ENCODE measurements at places on chromosomes 11 and 22.
A peak's percentile ranks its signal among the peaks of the same experiment; 100 is the strongest.

DNA sequence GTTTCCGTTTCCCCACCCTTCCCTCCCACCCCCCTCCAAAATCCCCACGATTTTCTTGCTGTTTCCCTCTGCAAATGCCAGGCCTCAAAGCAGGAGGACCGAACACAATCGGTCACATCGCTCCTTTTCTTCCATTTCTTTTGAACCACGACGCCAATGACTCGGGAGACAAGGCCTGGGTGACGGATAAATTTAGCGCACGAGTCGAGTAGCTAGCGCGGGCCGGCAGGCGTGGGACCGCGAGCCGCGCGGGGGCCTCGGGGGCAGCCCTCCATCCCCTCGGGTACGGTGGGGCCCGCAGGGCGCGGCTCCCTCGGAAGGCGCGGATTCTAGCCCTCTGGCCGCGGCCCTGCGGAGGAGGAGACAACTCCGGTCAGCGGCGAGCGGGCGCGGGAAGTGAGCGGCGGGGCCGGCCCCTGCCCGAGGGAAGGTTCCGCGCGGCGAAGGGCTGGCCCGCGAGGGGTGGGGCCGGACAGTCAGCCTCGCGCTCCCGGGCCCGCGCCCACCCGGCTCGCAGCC, 414 bp downstream of the JOSD1 start:
- DNase-seq = no peak

DNA sequence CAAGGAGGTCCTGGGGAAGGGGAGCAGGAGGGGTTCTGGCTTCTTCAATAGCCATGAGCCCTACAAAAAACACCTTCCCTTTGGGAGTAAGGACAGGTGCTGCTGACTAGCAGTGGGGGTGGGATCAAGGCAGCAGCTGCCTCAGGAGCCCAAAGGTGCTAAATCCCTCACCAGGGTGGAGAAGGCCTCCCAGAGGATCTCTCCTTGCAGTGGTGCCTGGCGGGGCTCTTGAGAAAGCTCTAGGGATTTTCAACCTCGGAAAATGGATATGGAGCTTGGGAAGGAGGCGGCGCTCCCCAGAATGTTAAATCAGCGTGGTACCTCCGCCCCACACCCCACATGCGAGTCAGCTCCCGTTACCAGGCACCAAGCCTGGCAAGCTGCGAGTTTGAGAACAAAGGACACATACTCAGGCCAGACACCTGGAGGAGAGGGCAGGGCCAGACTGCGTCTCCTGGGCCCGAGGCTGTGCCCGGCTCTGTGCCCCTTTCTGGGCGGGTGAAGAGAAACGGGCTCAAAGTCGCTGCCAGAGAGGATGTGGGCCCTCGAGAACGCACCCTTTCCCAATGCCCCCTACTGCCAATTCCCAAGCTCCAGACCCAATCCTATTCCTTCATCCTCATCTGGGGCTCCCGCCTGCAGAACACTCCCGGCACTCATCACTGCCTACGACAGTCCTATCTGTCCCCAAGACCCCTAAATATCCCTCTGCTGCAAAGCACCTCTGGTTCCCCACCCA, 139.0 kb downstream of the BRD1 start:
- no peak for DNase-seq

- no peak for DNase-seq
Measured at GRCh38 chr11:1642288-1643145, 12.9 kb downstream of the KRTAP5-5 start.

DNA sequence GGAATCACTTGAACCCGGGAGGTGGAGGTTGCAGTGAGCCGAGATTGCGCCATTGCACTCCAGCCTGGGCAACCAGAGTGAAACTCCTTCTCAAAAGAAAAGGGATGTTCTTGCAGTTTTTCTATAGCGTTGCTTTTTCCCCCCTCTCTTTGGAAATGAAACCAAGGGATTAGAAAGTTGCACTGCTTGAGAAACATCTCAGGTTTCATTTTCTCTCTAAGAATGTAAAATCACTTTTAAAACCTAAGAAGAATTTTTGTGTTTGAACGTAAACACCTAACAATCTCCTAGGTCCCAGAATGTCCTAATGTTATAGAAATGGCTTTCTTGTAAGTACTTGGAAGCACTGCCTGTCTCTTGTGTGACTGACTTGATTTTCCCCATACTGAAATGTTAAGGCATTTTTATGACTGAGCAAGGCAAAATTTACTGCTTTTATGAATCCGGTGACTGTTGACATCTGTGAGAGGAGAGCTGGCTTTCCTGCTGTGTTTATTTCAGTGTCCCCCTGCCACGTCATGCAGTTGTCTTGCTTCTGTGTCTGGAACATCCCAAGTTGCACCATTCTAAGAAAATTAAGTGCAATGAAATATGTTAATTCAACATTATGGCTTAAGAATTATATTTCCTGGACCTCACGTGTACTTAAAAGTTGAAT, 37.7 kb downstream of the NF2 start:
- no peak for DNase-seq

- DNase-seq = peak; percentile 31
Measured at GRCh38 chr11:101866619-101867491, 48.0 kb upstream of the CEP126 start.

- no peak for DNase-seq
Measured at GRCh38 chr11:119545978-119546915, 123.3 kb upstream of the THY1 start.

DNA sequence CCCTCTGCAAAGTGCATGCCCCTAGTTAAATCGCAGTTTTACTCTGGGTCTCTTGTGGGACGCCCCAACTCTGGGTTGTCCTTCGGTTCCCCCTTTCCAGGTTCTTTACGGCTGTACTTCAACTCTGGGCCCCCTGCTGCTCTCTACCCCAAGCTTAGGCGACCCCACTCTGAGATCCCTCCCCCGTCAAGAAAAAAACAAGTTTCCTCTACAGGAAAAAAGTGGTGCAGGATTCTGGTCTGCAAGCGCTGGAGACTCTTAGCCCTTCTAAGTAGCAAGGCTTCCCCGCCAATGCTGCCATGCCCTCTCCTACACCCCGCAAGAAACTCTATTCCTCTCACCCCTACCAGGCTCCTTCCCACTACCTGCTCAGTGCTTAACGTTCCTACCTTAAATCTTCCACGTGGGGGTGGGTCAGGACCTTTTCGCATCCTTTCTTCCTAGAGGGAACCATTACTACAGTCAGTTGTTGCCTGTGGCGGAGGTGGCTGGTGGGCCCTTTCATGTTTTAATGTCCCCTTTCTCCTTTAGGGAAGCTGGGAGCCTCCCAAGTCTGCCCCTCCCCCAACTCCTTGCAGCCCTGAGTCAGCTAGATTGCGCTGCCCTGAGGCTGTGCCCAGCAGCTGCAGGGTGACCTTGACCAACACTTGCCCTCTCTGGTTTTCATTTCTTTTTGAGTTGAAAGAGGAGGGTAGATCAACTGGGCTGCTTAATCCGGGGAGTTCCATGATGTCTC, 1.4 kb downstream of the NEFH start:
- peak; percentile 13 for DNase-seq

DNA sequence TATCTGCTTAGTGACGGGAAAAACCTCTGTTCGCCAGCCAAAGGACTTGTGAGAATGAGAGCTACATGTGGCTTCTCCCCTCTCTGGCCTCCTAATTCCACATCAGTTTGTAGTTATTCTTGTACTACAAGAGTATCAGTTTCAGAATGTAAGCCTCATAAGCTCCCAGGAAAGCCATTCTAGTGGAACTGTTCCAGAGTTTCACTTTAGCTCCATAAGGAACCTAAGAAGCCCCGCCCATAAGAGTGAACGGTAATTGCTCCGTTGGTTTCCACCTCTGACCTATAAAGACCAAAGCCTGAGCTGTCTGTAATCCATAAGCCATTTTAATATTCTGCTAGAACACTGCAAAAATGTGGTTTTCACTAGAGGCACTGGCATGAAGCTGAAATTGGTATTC, 53.0 kb downstream of the SIK3 start:
- DNase-seq = no peak

DNA sequence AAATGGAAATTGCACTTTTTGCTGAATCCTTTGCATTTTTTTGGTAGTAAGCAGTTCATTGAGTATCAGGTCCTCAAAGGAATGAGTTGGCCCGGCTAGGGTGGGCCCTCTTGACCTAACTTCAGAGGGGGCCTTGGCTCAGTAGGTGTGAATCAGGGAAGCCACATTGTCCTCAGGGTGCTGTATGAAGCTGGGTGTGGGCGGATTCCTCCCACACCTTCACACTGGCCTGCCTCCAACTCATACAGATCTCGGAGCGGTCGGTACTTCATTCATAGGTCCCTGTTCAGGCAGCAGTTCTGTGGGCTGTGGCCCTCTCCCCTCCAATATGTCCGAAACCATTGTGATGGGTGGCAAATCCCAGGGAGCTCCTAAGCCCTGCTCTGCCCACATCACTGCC, 47.4 kb upstream of the OR4B1 start:
- DNase-seq = no peak

DNA sequence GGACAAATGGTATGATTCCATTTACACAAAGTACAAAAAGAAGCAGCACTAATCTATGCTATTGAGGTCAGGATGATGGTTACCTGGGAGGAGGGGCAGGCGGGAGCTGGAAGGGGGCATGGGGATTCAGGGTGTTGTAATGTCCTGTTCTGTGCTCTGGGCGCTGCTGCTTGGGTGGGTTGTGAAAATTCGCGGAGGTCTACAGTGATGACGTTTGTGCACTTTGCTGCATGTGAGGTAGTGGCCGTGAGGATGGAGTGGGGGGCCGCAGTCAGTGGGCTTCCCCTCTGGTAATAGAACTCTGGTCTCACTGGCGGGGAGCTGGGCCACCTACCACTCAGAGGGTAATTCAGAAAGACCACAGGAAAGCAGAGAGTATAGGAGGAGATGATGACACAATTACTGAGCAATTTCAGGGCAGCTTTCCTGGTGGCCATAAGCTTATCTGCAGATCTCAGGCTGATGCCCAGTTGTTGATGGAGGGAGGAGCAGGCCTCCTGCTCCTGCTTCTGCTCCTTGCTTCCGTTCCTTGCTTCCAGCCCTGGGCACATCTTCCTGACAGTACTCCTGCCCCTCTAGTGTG, 121.5 kb downstream of the CEP164 start:
- DNase-seq = no peak

DNA sequence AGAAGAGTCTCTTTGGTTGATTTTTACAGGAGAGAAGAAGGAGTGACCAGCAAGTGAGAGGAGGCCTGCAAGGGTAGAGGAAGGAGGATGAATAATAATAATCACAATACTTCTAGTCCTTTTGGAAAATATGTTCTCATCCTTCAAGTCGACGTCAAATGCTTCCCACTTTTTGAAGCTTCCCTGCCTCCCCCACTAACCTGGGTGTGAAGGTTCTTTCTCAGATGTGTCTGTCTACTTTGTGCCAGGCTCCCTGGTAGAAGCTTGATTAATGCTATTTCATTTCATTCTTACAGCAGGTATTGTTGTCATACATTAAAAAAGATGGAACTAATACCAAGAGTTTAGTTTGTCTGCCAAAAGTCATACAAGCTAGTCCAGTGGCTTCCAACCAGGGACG, 17.1 kb downstream of the TENM4 start:
- DNase-seq = no peak

DNA sequence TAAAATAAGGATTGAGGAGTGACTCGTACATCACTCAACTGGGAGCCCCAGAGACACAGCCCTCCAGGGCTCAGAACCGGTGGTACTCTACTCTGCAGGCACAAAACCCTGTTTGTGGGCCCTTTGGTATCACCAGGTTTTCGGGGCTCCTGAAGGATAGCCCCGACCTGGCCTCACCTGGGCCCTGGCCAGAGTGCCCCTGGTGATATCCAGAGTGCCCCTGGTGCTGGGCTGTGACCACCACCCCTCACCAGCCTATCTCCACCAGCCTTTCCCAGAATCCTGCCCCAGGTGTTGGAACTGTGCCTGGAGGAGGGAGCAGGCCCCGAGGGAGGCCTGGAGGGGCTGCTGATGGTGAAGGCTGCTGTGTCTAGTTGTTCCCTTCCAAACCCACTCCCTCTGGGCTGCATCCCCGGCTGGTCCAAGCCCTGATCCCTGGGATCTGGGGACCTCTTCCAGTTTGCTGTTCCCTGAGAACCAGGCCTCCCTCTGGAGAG, 2.2 kb upstream of the GGT5 start:
- no peak for DNase-seq

DNA sequence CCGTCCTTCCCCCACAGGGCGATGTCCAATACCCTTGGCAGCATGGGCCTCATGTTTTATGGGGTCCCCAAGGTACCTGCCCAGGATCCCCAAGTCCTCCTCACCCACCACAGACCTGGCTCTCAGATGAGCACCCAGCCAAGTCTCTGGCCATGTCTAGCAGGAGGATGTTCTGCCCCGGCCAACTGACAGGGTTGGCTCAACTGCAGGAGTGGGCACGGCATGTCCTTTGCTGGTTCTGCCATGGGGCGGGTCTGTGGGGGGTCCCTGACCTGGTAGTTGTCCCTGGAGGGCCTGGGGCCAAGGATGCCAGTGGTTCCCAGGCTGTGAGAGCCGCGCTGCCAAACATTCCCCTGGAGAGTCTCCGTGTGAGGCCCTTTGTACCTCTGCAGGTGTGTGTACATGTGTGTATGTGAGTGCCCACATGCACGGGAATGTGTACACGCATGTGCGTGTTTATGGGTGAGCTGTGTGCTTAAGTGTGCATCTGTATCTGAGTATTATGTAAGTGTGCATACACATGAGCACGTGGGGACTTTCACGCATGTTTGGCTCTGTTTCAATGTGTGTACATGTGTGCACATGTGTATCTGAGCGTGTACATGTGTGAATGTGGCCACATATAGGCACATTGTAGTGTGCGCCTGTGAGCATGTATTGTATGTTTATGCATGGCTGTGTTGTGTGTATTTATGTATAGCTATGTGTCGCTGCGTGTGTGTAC, 85.5 kb downstream of the KCNQ1 start:
- no peak for DNase-seq

- no peak for DNase-seq
Measured at GRCh38 chr22:19797086-19798002, 36.8 kb downstream of the TBX1 start.

GRCh38 chr11:8237453-8237852, 26.2 kb downstream of the LMO1 start:
- DNase-seq = no peak

DNA sequence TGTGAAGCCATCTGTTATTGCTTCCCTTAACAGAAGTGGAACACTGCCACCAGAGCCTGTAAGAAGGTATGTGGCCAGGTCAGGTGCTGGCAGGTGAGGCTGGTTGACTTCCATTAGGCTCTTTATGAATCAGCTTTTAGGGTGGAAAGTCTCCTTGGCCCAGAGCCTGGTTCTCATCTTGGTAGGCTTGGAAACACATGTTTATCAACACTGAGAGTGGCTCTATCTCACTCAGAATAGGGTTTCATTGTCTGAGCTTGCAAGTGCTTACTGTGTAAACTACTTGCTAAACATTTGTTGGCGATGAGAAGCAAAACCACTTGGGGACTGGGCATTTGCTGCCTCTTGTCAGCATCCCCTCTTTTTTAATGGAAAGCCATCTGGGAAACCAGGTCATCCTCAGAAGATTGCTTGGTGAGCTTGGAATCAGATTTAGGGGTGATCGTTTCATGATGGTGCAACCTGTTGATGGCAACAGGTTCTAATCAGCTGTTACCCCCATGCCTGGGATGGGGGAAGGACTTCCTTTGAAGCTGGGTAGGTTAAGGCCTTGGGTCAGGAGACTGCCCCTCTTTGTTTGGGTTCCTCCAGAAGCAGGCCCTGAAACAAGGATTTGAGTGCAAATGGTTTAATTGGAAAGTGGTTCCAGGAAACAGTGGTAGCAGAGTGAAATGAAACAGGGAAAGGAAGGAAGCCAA, 75.0 kb upstream of the AMPD3 start:
- DNase-seq = no peak

- DNase-seq = no peak
Measured at GRCh38 chr11:70271649-70271953, 1.1 kb downstream of the PPFIA1 start.

- no peak for DNase-seq
Measured at GRCh38 chr11:34593085-34593484, 27.8 kb upstream of the EHF start.

GRCh38 chr11:79122759-79123158, 318.1 kb downstream of the TENM4 start:
- no peak for DNase-seq

GRCh38 chr22:28207281-28208030, 288.4 kb upstream of the PITPNB start:
- DNase-seq = no peak
